ENCODE measurements at places on chromosomes 12 and 14.

DNA sequence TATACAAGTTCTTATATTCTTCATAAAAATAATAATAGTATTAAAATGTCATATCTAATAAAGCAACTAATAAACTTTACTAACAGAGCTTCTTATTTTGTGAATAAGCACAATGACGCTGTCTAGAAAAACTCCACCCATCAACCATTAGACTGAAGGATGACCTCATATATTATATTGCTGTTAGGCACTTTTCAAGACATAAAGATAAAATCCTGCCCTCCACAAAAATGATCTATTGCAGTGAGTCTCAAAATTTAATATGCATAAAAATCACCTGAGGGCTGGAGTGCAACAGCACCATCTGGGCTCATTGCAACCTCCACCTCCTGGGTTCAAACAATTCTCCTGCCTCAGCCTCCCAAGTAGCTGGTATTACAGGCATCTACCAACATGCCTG lies 20.1 kb downstream of the TM7SF3 start:
- no peak for DNase-seq

DNA sequence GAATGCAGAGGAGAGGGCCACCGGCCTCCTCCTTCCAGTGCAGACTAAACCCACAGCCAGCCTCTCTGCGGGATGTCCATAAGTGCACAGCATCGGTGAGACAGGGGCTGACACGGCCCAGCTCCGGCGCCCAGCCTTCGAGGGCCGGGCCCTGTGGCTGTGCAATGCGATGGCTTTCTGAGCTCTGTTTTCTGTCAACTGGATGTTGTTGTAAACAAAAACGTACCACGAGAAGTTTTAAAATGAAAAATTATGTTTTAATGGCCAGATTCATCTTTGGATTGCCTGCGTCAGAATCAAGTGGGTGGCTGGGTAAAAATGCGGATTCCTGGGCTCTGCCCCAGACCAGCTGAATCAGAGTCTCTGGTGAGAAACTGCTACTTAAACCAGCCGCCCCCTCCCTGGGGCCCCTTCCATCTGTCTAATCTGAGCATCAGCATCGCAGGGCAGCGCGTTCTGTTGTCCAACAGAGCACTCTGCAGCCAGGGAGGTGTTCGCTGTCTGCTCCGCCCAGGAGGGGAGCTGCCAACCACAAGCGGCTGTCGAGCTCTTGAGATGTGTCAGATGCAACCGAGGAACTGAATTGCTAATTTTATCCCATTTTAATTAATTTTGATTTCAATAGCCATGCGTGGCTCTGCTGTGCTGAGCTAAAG lies 133.4 kb downstream of the RFLNA start:
- peak; percentile 78 for DNase-seq

GRCh38 chr12:65663648-65664047 lies 160.6 kb upstream of the HMGA2 start:
- DNase-seq: no peak

DNA sequence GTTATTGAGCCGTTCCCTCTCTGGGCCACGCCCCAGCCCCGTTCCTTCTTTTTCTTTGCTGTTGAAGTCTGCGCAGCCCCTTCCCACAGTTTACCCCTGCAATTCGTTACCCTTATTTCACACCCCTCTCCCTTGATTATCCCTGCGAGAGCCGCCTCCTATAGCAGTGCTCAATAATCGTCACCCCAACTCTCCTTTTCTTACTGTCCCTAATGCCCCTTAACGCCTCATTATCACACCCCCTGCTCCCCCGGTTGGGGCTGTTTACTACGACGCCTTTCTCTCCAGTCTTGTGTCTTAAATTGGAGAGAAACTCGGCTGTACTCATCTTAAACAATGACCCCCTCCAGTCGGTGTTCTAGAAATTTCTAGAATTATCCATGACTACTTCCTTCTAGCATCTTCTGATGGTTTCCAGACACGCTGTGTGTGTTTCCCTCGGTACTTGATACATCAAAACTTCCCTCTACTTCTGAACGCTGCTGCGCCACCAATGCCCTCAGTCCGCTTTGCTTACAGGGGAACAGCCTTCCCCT lies 713 bp upstream of the FBXL14 start:
- DNase-seq: no peak

GRCh38 chr12:7712841-7713442 lies 1.7 kb downstream of the DPPA3 start:
- no peak for DNase-seq

GRCh38 chr14:73166399-73166798 lies 30.1 kb downstream of the PSEN1 start:
- no peak for DNase-seq

DNA sequence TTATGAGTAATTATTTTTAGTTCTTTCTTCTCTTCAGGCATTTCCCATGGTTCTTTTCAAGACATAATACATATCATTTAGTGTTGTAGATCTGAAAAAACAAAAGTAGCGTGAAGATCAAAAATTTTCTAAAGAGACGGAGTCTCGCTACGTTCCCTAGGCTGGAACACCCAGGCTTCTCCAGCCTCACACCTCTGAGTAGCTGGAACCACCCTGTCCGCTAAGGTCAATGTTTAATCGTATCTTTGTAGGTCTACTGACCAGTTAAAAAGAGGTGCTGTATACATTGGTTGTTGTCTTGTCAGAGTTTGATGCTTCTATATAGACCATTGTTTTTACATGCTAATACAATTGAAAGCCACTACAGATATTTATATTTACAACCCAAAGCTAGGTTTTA lies 1.3 kb upstream of the HIF1A start:
- no peak for DNase-seq

DNA sequence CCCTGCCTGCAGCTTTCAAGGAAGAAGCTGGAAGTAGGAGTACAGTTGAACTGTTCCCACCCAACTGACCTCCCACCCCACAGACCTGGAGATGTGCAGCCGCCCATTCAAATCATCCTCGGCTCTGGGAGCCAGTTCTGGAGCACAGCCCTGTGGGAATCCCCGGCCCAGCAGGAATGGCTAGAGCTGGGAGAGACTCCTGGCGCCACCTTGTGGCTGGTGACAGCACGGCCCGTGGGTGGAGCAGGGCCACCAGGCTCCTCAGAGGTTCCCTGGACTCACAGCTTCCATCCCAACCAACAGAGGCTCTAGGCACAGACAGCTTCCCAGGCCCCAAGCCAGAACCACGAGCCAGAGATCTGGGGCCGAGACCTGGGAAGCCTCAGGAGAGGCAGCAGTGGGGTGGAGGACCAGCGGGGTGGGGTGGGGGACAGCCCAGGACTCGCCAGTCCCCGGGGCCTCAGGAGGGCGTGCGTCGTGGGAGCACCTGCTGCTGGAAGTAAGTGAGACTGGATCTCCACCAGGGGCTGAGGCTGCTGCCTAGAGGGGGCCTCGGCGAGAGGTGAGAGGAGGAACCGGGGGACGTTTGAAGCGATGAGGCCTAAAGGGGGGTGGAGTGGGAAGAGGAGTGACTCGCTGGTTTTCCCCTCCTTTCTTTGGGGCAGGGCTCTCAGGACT lies 43.4 kb downstream of the RNF34 start:
- peak; percentile 65 for DNase-seq

Data from fibroblast of upper back skin (primary cell).